ENCODE measurements at places on chromosomes 6 and 20.

GRCh38 chr20:6053776-6054688, at the start of gene LRRN4:
Gene LRRN4 (minus strand): TSS chr20:6054060. CDS start chr20:6052799, 1,261 bp downstream.
- no peak for DNase-seq

DNA sequence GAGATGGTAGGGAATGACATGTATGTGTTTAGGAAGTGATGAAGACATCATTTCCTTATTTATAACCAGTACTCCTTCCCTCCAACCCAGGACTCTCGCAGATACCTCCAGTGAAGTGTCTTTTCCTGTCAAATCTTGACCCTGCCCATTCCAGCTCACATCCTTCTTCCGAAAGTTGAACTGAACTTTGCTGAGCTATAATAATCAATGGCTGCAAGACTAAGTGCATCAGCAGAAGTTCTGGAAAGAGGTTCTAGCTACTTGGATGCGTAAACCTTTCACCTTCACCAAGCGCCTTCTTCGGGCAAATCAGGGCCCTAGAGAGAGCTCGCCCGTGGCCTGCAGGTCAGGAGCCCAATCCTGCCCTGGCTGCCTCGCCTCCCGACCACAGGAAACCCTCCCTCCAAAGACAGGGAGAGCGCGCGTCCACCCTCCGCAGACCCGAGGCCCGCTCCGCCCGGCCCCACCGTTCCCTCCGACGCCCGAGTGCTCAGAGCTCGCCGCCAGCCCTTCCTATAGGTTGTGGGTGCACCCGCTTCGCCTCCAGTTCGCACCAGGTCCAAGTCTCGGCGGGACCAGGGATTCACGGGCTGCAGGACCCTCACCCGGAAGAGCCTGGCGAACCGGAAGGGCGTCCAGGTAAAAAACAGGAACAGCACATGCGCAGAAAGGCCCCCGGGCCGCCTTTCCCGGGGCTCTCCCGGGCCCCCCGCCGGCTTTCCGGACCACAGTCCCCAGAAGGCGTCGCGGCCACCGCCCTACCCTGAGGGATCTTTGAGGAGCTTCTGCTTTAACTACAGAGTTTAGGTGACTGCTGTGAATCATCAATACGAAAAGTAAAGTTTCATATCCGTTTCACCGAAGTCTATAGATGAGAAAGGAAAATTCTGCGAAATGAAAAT, at the start of gene ZNF334:
Gene ZNF334, minus strand, starts transcription at position 617 of the 902 bp plus-strand sequence. CDS start 1,457 bp downstream, outside the sequence.
- no peak for DNase-seq

GRCh38 chr6:132456700-132457143, 55.4 kb upstream of the MOXD1 start:
- DNase-seq: no peak

DNA sequence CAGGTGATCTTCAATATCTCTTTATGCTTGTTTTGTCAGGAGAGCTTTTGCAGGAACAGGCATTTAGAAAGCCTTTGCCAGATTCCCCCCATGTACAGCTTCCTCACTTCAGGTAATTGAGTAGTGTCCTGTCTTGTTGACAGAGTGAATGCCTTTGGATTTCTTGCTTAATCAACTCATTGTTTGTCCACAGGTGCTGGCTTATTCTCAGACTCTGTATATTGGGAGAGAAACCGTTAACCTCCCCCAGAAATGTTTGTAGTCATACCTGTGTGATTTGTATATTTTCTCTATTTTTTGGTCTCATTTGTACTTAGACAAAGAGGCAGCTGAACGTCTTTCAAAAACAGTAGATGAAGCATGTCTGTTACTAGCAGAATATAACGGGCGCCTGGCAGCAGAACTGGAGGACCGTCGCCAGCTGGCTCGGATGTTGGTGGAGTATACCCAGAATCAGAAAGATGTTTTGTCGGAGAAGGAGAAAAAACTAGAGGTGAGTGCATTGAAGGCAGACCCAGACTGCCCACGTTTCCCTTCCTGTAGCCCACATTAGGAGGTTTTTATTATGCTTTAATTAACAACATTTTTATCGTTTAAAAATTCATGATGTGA, 32.3 kb downstream of the RPRD1B start:
- no peak for DNase-seq

DNA sequence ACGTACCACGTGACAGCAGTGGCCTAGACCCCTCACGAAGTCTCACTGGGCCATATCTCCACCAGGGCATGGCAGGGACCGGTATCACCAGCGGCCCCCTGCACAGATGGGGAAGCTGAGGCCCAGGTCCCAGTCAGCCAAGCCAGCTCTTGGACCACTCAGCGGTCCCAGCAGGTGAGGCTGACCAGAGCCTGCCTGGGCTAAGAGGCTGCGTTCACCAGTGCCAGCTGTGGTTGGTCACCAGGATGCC, 2.6 kb upstream of the MRGBP start:
- no peak for DNase-seq

DNA sequence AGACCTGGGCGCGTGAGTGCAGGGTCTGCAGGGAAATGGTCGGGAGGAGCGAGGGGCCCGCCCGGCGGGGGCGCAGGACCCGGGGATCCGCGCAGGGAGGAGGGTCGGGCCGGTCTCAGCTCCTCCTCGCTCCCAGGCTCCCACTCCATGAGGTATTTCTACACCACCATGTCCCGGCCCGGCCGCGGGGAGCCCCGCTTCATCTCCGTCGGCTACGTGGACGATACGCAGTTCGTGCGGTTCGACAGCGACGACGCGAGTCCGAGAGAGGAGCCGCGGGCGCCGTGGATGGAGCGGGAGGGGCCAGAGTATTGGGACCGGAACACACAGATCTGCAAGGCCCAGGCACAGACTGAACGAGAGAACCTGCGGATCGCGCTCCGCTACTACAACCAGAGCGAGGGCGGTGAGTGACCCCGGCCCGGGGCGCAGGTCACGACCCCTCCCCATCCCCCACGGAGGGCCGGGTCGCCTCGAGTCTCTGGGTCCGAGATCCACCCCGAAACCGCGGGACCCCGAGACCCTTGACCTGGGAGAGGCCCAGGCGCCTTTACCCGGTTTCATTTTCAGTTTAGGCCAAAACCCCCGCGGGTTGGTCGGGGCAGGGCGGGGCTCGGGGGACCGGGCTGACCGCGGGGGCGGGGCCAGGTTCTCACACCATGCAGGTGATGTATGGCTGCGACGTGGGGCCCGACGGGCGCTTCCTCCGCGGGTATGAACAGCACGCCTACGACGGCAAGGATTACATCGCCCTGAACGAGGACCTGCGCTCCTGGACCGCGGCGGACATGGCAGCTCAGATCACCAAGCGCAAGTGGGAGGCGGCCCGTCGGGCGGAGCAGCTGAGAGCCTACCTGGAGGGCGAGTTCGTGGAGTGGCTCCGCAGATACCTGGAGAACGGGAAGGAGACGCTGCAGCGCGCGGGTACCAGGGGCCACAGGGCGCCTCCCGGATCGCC, 54.2 kb upstream of the HLA-A start:
- peak; percentile 82 for DNase-seq

- no peak for DNase-seq
Observed at GRCh38 chr6:74860456-74860855, 345.4 kb downstream of the COL12A1 start.

DNA sequence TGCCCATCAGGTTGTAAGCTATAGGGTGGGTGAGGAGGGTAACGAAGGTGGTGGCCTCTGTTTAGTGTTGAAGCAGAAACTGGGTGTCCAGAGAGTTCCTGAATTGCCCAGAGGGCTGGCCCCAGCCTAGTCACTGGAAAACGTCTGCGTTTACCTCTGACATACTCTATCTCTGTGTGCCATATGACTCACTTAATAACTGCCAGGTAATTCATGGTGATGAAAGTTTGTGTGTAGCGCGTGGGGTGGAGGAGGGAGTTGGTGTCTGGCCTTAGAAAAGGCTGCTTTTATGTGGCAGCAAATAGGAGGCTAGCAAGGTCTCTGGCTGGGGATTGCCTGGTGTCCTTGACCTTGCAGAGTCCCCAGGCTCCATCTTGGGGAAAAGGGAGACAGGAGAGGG, 47.3 kb downstream of the SLC35D3 start:
- no peak for DNase-seq

GRCh38 chr20:37504404-37505096, 16.5 kb upstream of the NNAT start:
- DNase-seq: no peak

- DNase-seq: no peak
Observed at GRCh38 chr6:88919032-88919431, 44.4 kb downstream of the RNGTT start.

DNA sequence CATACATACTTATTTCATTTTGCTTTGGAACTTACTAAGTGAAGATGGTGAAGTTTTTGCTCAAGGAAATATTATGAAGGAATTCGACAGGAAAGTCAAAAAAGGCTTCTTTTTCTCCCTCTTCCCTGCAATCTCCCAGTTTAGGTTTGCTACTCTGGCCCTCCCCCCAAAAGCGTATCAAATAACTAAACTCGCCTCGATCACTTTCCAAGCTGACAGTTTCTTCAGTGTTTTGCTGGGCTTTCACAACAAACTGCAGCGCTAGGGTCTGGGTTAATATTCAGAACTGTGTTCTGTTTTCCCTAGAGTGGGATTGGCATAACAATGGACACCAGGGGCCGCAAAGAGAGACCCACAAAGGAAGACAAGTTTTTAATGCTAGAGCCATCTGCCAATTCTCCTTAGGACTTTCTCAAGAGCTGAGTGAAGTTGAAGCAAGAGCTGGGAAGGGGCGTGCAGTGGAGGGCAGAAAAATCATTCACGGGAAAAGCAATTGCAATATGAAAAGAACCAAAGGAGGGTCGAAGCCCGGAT, 57.8 kb downstream of the ATP9A start:
- no peak for DNase-seq

All from activated CD8-positive, alpha-beta memory T cell treated with anti-CD3 and anti-CD28 coated beads for 1 hour (primary cell).